Stimulated activated CD4-positive, alpha-beta T cell treated with anti-CD3 and anti-CD28 coated beads, Interleukin-1b, Interleukin-23, amount 100 ng/mL, for 24 hours (primary cell): ENCODE measurements at places on chromosomes 6 and 20.

- DNase-seq: no peak
Measured at GRCh38 chr20:8043687-8044282, 24.2 kb upstream of the TMX4 start.

GRCh38 chr6:139640448-139640847, 266.0 kb upstream of the CITED2 start:
- DNase-seq: no peak

GRCh38 chr20:35301426-35301825, 9.2 kb upstream of the FAM83C start:
- DNase-seq: no peak

DNA sequence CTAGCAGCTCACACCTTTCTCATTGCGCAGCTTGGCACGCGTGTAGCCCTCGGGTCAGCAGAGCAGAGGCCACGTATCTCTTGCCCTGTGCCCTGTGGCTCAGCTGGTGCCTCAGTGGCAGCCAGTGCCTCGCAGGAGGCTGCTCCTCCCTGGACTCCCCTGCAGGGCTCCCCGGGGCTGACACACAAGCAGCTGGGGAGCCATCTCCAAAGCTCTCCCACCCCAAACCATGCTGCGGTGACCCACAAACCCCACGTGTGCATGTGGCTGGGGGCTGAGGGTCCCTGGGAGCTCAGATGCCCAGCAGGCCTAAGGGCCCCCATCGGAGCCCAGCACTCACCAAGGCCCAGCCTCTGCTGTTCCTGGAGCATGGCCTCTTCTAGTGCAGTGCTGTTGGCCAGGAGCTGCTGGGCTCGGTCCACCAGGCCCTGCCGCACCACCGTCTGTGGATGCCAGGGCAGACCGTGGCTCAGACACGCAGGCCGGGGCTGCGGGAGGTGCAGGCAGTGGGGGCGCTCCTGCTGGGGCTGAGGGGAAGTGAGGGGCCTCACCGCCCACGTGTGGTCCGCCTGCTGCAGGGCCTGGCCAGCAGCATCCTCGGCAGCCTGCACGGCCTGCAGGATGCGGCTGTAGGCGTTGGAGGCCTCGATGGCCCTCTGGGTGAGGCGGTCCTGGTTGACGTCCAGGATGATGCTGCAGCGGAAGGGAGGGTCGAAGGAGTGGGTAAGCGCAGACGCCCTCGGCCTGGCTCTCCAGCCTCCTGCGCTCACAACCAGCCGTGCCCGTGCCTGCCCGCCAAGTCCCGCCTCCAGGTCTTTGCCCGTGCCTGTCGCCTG, 13.8 kb downstream of the ADRM1 start:
- DNase-seq: no peak

DNA sequence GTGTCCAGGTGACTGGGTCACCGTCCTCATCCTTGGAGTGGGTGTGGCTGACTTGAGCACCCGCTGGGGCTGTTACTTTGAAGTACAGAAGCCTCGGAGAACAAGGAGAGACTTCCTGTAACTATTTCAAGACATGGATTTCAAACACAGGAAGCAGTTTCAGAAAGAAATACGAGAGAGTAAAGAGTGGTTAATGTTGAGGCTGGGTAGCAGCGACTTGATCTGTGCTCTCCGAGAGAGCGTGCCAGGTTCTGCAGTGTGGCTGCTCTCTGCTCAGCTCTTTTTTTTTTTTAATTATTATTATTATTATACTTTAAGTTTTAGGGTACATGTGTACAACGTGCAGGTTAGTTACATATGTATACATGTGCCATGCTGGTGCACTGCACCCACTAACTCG, 17.5 kb upstream of the EFCAB8 start:
- no peak for DNase-seq

DNA sequence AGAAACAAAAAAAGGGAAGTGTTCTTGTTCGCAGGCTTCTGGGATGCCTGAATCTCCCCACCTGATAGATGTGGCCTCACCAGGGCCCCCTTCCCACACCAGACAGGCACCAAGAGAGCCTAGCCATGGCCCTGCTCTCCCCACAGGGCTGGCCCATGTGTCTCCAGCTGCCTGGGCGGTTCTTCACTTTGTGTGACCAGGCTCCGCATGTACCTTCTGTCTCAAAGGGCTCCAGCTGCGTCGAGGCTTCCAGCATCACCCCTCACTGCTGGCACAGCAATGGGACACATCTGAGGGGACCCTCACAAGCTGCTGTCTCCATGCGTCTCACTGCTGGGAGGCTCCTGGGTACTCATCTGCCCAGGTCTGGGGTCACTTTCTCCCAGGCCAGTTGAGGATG, 362.9 kb downstream of the ZFAND3 start:
- DNase-seq: no peak

- DNase-seq: no peak
Measured at GRCh38 chr6:56387621-56388414, 140.4 kb upstream of the COL21A1 start.

DNA sequence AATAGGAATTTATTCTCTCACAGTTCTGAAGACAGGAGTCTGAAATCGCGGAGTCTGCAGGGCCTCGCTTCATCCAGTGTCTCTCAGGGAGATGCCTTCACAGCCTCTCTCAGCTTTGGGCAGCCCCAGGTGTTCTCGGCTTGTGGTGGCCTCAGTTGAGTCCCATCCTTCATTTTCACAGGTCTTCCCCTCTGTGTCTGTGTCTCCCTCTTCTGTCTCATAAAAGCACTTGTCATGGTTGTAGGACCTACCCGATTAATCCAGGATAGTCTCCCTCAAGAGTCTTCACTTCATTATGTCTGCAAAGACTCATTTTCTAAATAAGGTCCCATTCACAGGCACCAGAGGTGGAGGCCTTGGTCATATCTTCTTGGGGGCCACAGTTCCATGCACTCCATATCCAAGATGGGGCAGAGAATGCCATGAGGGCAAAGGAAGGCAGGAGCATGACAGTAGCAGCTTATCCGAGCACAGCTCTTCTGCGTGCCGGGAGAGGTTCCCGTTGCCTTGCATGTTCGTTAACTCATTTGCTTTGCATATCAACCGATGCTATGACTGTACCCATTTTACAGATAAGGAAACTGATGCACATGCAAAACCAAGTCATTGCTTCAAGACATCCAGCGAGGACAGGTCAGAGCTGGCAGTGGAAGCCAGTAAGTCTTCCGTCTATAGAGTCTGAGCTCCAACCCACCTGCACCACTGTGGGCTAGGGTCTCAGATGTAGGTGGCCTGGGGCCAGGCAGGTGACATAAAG, 363.8 kb upstream of the SULF2 start:
- DNase-seq: no peak

DNA sequence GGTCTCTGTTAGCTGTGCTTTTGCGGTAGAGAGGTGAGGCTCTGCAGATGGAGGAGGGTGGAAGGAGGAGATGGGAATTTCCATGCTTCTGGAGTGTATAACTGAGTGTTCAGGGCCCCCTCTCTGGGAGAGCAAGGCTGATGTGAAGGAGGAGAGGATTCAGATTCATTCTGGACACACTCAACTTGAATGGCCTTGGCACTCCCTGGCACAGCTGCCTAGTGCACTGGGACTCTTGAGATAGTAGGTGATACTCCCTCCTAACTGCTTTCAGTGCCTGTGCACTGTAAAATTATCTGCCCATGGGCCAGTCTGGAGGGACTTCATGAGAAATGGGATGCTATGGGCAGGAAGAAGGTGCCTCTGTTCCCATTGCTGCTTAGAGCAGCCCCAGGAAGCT, 54.2 kb upstream of the MYL9 start:
- DNase-seq: no peak

DNA sequence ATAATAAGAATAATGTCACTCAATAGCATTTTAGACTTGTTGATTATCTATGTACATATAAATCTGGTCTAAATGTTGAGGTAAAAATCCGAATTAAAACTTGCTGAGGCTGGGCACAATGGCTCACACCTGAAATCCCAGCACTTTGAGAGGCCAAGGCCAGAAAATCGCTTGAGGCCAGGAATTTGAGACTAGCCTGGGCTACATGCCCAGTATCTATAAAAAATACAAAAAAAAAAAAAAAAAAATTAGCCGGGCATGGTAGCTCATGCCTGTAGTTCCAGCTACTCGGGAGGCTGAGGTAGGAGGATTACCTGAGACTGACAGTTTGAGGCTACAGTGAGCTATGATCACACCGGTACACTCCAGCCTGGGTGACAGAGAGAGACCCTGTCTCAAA, 34.2 kb upstream of the SUPT3H start:
- no peak for DNase-seq

- no peak for DNase-seq
Measured at GRCh38 chr6:100475554-100476320, 11.0 kb upstream of the SIM1 start.

DNA sequence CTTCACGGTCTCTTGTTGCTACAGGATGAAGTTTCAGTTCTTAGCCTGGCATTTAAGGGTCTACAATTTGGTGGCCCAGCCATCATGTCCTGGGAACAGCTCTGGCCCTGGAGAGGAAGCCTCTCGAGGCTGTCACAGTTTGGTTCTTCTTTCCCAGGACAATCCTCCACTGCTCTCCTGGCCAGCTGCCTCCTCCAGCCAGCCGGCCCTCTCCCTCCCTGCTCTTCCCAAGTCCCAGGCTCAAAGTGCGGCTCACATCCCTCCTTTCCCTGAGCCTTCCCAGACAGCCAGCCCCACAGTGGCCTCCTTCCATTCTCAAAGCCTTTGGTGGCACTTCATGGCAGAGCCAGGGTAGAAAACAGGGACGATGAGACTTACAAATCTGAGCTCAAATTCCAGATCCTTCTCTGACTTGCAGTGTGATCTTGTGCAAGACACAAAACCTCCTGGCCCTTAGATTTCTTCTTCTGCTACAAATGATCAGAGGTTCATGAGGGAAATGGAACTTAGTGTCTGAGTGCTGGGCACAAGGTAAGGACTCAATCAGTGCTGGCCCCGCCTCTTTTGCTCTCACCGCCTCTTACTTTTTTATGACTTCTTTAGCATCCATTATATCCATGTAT, 223.8 kb upstream of the ECI2 start:
- DNase-seq: no peak

DNA sequence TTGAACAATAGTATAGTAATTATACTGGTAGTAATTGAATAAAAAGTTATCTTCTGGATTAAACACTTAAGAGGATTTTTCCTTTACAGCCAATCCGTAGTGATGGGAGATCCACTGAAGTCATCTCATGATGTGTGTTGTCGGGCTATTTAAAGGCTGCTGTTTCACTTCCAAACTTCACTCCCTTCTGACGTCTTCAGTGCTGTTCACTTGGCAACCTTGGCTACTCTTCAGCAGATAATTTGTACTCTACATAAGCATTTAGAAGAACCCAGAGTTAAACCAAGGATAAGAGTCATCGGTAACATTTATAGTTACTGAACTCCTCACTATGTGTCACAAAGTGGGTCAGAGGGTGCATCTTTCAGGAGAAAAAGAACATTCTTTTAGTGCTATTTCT, 179.1 kb upstream of the EYA4 start:
- no peak for DNase-seq

GRCh38 chr6:5866547-5867051, 140.1 kb downstream of the NRN1 start:
- DNase-seq: no peak

DNA sequence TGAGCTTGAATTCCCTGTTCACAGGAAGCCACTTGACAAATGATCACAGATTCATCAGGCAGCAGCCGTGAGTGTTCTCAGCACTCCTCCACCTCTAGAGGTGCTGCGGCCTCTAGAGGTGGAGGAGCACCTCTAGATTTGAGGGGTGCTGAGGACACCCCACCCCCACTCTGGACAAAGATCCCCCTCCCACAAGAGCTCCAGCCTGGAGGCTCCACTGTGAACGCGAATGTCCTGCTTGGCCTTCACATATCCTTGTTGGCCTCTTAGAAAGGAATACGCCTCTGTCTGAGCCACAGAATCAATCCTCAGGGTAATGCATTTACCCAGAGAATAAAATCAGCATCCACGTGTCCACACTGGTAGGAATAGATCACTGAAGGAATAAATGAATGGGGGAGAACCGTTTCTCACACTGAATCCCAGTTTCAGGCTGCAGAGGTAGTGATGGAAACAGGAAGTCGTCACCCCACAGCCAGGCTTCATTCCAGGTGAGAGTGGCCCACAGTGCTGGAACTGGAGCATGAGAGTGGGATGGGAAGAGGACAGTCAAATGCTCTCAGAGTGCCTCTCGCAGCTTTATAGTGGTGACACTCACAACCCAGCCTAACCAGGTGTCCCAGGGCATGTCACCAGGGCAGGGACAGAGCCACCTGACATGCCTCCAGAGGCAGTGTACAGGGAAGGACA, 16.6 kb downstream of the NPEPL1 start:
- DNase-seq: no peak

GRCh38 chr6:72522735-72523141, 99.1 kb upstream of the KCNQ5 start:
- no peak for DNase-seq

DNA sequence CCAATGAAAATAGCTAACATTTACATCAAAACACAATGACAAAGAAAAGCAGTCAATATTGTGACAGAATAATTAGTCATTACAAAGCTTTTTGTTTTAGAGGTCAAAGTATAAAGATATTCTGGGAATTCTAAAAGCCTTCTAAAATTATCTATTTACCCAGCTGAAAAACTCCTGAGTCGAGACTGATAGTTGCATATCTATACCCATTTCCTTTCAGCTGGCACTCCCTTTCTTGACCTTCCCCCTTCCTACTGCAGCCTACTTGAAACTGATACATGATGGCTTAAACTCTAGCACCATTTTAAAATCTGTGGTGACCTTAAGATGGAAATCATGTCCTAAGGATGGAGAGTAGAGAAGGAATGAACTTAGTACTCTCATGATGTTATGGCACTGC, 38.6 kb downstream of the LMBRD1 start:
- DNase-seq: no peak
